ENCODE measurements at places on chromosomes 4 and X. TPM values are rescaled to one million over a fixed set of nuclear protein-coding genes. Genes with fewer than 3 reads are reported as not detected.

The LANCL3 gene
- 0.05 TPM for total RNA-seq

The TKTL1 gene
- not detected for total RNA-seq

The F8A1 gene
- total RNA-seq: 34.0 TPM

The GATA1 gene
- not detected for total RNA-seq

The MAGEA2 gene
- total RNA-seq: not detected

The CWH43 gene
- not detected for total RNA-seq

- H3K4me3 ChIP-seq: peak overlapping the region; percentile 63
- no peaks in the 10 kb centered on the region for H3K27me3 ChIP-seq
- H3K27ac ChIP-seq: peak overlapping the region; percentile 88
- peaks cover 6% of the 10 kb centered on the region for H3K36me3 ChIP-seq
- DNase-seq: no peak
Measured at GRCh38 chr4:102620697-102621497, 119.7 kb downstream of the NFKB1 start.

- no peak overlapping the region for H3K4me3 ChIP-seq
- H3K27me3 ChIP-seq: peaks cover 17% of the 10 kb centered on the region
- DNase-seq: no peak
- H3K36me3 ChIP-seq: no peaks in the 10 kb centered on the region
Measured at GRCh38 chr4:72786401-72786990, 217.5 kb upstream of the ADAMTS3 start.

DNA sequence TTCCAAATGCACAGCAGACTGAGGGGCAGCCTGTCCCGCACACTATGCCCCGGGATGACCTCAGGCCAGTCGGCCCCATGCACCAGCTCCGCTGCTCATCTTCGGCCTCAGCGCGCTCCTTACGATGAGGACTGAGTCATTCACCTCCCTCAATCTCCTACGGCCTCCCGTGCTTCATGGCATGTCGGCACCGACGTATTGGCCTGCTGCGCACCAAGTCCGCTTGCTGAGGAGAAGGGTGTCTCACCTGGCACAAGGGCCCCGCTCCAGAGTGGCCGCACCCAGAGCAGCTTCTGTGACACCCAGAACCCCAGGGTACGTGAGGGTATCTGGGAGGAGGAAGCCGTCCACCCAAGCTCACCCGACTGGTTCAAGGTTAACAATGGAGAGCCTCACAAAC is 35.5 kb downstream of the GAK start:
- no peak overlapping the region for H3K27ac ChIP-seq
- H3K36me3 ChIP-seq: peaks cover 10% of the 10 kb centered on the region
- no peaks in the 10 kb centered on the region for H3K27me3 ChIP-seq
- no peak overlapping the region for H3K4me3 ChIP-seq

DNA sequence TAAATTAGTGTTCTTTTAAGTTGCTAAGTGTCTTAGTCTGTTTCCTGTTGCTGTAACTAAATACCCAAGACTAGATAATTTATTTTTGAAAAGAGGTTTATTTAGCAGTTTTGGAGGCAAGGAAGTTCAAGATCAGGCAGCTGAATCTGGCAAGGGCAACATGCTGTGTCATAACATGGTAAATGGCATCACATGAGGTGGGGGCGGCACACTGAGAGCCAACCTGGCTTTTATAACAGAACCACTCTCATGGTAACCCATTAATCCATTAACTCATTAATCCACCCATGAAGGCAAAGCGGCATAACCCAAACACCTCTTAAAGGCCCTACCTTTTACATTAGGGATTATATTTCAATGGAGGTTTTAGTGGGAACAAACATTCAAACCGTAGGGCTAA is 182.2 kb upstream of the GATB start:
- no peaks in the 10 kb centered on the region for H3K36me3 ChIP-seq
- peaks cover 8% of the 10 kb centered on the region for H3K27me3 ChIP-seq
- no peak overlapping the region for H3K27ac ChIP-seq
- no peak overlapping the region for H3K4me3 ChIP-seq

- DNase-seq: no peak
- H3K36me3 ChIP-seq: no peaks in the 10 kb centered on the region
- no peak overlapping the region for H3K4me3 ChIP-seq
Measured at GRCh38 chr4:23091711-23092110, 399.0 kb downstream of the GBA3 start.

DNA sequence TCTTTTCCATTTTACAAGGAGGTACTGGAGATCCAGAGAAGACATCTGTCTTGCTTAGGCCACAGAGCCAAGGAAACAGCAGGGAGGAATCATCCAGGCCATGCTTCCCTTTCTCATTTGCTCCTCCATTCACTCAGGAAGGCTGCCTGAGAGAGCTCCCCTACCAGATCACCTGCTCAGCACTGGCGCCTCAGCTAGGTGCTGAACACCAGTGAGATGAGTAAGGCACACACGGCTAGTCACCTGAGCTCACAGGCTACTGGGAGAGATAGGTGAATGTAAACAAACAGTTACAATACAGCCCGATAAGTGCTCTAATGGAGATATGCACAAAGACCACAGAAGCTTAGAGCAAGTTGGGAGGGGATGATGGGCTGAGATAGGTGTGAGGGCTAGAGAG is 149.8 kb upstream of the ARHGEF9 start:
- no peaks in the 10 kb centered on the region for H3K27me3 ChIP-seq
- H3K4me1 ChIP-seq: peaks cover 6% of the 10 kb centered on the region
- H3K4me3 ChIP-seq: no peak overlapping the region

DNA sequence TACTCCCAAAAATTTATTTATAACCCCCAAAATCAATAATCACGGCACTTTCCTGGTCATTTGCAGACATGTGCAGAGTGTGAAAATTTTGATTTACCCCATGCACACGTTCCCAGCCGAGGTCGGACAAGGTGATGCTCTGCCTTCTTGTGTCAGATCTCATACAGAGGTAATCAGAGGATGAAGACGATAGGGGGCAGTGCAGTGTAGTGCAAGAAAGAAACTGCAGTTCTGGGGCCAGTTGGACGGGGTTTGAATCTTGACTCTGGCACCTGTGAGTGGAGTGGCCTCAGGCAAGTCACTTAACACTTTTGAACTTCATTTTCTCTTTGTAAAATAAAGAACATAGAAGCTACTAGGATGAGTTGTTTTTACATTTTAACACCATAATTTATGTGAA is 88.4 kb downstream of the FRMPD3 start:
- H3K4me3 ChIP-seq: no peak overlapping the region

GRCh38 chr4:186840222-186840701 is 116.6 kb upstream of the FAT1 start:
- DNase-seq: no peak
- no peaks in the 10 kb centered on the region for H3K27me3 ChIP-seq
- peak overlapping the region; percentile 99 for H3K27ac ChIP-seq
- peak overlapping the region; percentile 61 for H3K4me3 ChIP-seq

DNA sequence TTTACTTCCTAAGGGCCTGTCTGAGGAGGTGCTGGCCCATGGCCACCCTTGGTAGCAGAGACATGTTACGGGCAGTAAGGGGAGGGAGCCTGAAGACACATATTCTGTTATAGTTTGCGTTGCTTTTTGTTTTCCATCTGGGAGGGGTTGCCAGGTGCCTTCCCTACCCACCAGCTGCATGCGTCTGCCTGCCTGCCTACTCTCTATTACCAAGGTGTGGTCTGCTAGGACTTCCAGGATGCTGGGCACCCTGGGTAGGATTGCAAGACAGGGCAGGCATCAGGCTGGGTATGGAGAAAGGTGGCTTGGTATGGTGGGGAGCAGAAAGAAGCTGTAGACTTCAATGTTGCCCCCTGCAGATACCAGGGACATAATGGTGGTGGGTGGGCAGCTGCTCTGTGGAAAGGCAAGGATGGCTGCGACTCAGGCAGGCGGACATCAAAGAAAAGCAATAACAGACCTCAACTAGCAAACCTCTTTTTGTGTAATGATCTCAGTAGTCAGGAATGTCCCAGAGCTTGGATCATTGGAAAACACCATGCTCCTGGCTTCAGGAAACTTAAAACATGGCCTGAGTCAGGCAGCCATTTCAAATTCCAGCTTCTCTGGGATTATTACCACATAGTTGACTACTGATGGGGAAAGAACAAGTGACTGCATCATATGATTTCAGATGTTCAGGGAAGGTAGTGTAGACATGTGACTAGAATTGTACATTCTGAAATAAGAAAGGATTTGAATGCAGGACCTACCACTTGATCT is 67.8 kb downstream of the HOPX start:
- peaks cover 43% of the 10 kb centered on the region for H3K27me3 ChIP-seq
- H3K4me1 ChIP-seq: no peaks in the 10 kb centered on the region
- no peak overlapping the region for H3K4me3 ChIP-seq
- H3K36me3 ChIP-seq: no peaks in the 10 kb centered on the region
- no peak overlapping the region for H3K27ac ChIP-seq

DNA sequence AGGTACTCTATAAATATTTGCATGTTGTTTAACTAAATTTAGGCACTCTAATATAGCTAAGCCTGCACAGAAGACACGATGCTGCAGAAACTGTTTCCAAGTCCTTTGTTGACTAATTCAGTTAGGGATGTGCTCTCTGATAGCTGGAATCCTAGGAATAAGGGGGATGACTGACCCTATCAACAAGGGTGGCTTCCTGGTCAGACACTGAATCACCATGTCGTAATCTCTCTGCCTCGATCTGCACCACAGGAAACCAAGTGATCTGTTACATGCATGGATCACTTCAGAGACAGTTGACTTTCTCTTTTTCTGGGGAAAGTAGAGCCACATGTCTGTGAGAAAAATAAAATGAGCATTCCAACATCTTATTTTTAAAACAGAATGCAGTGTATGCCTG is 169.1 kb downstream of the GUCY2F start:
- no peak overlapping the region for H3K27ac ChIP-seq
- DNase-seq: no peak
- no peaks in the 10 kb centered on the region for H3K4me1 ChIP-seq
- peaks cover 5% of the 10 kb centered on the region for H3K27me3 ChIP-seq
- H3K36me3 ChIP-seq: no peaks in the 10 kb centered on the region

DNA sequence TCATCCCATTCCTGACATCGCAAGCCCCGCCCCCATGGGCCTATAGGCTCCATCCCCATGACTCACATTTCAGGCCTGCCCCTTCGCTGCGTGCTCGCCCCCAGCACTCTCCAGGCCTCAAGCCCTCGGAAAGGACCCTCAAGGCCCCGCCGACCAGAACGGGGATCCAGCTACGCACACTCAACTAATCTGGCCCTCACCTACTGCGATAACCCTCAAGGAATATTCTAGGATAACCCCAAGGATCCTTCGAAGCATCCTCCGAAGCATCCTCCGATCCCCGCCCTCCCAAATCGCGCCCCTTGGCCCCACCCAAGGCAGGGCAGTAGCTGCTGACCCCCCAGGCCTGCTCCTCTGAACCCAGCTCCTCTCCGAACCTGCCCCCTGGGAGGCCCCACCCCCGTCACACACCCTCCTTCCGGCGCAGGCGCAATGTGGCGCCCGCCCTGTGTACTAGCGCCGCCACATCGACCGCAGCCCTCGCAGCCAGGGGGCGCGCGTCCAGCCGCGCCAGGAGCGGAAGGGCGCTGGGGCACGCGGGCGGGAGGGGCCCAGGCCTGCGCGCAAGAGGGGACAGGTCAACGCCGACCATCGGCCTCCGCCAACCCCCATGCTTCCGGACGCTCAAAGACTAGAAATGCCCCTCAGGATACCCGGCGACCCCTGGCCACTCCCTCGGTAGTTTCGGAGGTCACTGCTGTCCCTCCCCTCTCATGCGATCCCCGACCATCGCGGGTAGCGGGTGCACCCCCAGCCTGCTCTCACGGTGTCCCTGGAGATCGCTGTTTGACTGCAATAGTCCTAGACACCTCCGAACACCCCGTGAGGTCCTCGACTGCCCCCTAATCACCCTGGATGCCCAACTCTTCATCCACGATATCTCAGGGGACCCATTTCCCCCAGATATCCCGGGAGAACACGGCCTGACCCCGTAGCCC is 6.4 kb upstream of the MAGIX start:
- DNase-seq: no peak
- no peaks in the 10 kb centered on the region for H3K27me3 ChIP-seq
- peaks cover 9% of the 10 kb centered on the region for H3K4me1 ChIP-seq
- peak overlapping the region; percentile 80 for H3K4me3 ChIP-seq

GRCh38 chrX:50470103-50471031 is at the start of gene DGKK:
DGKK (minus strand) TSS chrX:50470825; CDS start chrX:50470678, 147 bp downstream.
- peaks cover 50% of the 10 kb centered on the region for H3K27me3 ChIP-seq
- no peaks in the 10 kb centered on the region for H3K36me3 ChIP-seq
- H3K4me1 ChIP-seq: no peaks in the 10 kb centered on the region
- DNase-seq: no peak
- H3K27ac ChIP-seq: no peak within 1 kb of the TSS

GRCh38 chr4:56684320-56685050 is 3.4 kb upstream of the HOPX start:
- peaks cover 14% of the 10 kb centered on the region for H3K4me1 ChIP-seq
- no peak for DNase-seq
- H3K27me3 ChIP-seq: peaks cover 44% of the 10 kb centered on the region
- H3K4me3 ChIP-seq: no peak overlapping the region
- no peaks in the 10 kb centered on the region for H3K36me3 ChIP-seq
- peak overlapping the region; percentile 24 for H3K27ac ChIP-seq

GRCh38 chr4:107740950-107741701 is 21.1 kb upstream of the PAPSS1 start:
- H3K27me3 ChIP-seq: no peaks in the 10 kb centered on the region
- H3K4me1 ChIP-seq: peaks cover 35% of the 10 kb centered on the region
- DNase-seq: no peak
- peak overlapping the region; percentile 26 for H3K4me3 ChIP-seq
- no peaks in the 10 kb centered on the region for H3K36me3 ChIP-seq
- H3K27ac ChIP-seq: peak overlapping the region; percentile 87

DNA sequence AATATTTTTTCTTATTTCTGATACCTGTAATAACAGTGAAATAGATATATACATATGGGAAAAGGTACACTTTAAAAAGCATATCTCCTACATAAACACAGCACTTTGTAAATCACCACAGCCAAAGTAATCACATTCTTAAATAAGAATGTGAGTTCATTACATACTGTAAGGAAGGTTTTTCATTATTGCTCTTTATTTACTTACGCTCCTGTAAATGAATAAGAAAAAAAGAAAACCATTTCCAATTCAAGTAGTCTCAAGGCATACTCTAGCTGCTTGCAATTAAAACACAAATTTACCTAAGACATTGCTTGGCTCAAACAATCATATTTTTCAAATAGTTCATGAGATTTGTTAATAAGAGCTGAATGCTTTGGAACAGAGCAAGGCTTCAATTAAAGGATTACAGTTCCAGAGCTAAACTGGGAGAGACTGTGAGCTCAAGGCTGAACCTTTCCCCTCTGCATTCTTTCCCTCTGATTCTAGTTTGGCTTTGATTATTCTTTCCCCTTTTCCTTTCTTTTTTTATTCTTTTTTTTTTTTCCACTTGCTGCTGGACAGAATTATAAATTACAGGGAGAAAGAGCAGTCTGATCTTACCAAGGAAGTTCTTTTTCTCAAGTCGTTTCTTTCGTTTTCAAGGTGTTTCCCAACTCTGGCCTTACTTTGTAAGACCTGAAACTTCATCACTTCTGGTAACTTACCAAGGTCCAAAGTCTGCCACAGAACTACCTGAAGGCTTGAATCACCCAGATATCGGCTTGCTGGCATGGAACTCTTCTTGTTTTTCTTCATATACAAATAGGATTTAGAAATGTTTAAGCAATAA is 278.3 kb downstream of the INPP4B start:
- H3K4me3 ChIP-seq: peak overlapping the region; percentile 54
- H3K27me3 ChIP-seq: no peaks in the 10 kb centered on the region
- H3K4me1 ChIP-seq: peaks cover 33% of the 10 kb centered on the region
- peaks cover under 1% of the 10 kb centered on the region for H3K36me3 ChIP-seq

- no peak overlapping the region for H3K4me3 ChIP-seq
- peaks cover 11% of the 10 kb centered on the region for H3K36me3 ChIP-seq
- no peak for DNase-seq
- H3K27ac ChIP-seq: no peak overlapping the region
- H3K4me1 ChIP-seq: peaks cover 20% of the 10 kb centered on the region
- no peaks in the 10 kb centered on the region for H3K27me3 ChIP-seq
Measured at GRCh38 chr4:80049813-80050534, 23.1 kb downstream of the ANTXR2 start.
